ENCODE measurements at places on chromosomes 7 and 10.

GRCh38 chr7:52209614-52210013 is 825.8 kb upstream of the POM121L12 start:
- no peaks in the 10 kb centered on the region for H3K4me1 ChIP-seq
- H3K4me3 ChIP-seq = no peak overlapping the region
- DNase-seq = no peak
- H3K27ac ChIP-seq = no peak overlapping the region

- H3K36me3 ChIP-seq = no peaks in the 10 kb centered on the region
- no peak overlapping the region for H3K4me3 ChIP-seq
- no peak for DNase-seq
- H3K27ac ChIP-seq = no peak overlapping the region
Measured at GRCh38 chr7:114008696-114009095, 89.9 kb upstream of the PPP1R3A start.

- peaks cover 17% of the 10 kb centered on the region for H3K27me3 ChIP-seq
- no peak overlapping the region for H3K4me3 ChIP-seq
- H3K27ac ChIP-seq = no peak overlapping the region
- no peaks in the 10 kb centered on the region for H3K4me1 ChIP-seq
- no peak for DNase-seq
Measured at GRCh38 chr7:131250331-131250730, 77.3 kb upstream of the MKLN1 start.

DNA sequence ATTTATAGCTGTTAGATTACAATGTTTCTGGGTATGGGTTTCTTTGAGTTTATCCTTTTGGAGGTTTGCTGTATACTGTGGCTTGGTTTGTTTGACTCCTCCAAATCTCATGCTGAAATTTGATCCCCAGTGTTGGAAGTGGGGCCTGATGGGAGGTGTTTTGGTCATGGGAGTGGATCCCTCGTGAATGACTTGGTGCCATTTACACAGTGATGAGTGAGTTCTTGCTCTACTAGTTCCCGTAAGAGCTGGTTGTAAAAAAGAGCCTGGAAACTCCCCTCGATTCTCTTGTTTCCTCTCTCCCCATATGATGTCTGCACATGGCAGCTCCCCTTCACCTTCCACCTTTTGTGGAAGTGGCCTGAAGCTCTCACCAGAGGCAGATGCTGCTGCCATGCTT is 324.1 kb downstream of the C7orf25 start:
- H3K4me1 ChIP-seq = no peaks in the 10 kb centered on the region
- H3K27me3 ChIP-seq = no peaks in the 10 kb centered on the region
- no peak overlapping the region for H3K27ac ChIP-seq
- no peaks in the 10 kb centered on the region for H3K36me3 ChIP-seq

DNA sequence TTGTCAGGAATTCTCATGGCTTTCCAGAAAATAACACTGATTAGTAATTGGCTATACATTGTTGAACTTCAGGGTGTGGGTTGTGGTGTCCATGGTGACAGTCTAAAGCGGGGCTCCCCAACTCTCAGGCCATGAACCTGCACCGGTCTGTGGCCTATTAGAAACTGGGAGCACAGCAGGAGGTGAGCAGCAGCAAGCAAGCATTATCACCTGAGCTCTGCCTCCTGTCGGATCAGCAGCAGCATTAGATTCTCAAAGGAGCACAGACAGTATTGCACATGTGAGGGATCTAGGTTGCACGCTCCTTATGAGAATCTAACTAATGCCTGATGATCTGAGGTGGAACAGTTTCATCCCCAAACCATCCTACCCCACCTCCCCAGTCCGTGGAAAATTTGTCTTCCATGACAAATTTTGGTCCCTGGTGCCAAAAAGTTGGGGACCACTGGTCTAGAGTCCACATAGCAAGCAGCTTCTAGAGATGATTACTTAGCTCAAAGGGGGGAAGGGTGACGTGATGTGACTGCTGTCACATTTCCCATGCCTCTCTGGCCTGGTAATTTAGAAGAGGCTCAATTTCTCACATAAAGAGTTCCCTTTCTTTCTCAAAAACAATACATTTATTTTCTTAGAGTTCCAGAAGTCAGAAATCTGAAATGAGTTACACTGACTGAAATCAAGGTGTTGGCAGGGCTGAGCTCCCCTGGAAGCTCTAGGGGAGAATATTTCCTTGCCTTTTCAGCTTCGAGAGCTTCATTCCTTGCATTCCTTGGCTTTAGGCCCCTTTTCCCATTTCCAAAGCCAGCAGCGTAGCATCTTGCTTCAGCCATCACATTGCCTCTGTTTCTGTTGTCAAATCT is 17.6 kb upstream of the FAM221A start:
- H3K36me3 ChIP-seq = peaks cover 8% of the 10 kb centered on the region
- H3K4me3 ChIP-seq = no peak overlapping the region
- H3K27ac ChIP-seq = no peak overlapping the region
- peaks cover 6% of the 10 kb centered on the region for H3K27me3 ChIP-seq

DNA sequence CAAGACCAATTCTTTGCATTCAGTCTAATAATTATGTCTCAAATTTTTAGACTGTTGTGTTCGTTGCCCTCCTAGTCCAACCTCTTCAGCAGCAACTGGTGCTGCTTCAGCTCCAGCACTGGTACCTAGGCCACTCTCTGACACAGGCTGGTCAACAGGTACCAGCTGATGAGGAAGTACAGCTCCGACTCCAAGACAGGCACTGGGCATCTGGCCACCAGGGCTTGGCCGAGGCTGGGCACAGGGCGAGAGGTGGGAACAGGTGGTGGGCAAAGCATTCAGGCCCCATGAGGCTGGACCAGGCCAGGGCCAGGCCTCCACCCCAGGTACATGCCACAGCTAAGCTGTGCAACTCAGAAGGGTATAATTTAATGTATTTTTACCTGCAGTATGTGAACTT is 151.5 kb upstream of the AGR3 start:
- no peak for DNase-seq
- H3K4me1 ChIP-seq = no peaks in the 10 kb centered on the region
- H3K36me3 ChIP-seq = no peaks in the 10 kb centered on the region
- H3K27ac ChIP-seq = no peak overlapping the region
- no peaks in the 10 kb centered on the region for H3K27me3 ChIP-seq
- H3K4me3 ChIP-seq = no peak overlapping the region

DNA sequence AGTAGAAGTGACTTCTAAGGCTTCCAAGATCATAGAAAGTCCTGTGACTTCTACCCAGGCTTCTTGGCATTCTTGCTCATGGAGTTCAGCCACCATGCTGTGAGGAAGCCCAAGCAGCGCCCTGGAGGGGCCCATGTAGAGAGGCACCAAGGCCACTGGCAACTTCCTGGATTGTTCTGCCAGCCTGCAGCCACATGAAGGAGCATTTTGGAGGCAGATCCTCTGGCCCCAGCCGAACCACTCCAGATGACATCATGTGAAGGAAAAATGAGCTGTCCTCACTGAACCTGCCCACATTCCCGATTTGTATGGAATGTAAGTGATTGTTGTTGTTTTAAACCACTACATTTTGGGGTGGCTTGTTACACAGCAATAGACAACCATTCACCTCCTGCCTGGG is 51.5 kb upstream of the MNX1 start:
- peaks cover 21% of the 10 kb centered on the region for H3K27me3 ChIP-seq
- no peak overlapping the region for H3K27ac ChIP-seq
- no peak for DNase-seq

GRCh38 chr7:159007364-159007995 is 137.2 kb downstream of the VIPR2 start:
- no peak for DNase-seq
- H3K36me3 ChIP-seq = no peaks in the 10 kb centered on the region
- H3K27me3 ChIP-seq = peaks cover 7% of the 10 kb centered on the region
- no peak overlapping the region for H3K4me3 ChIP-seq
- no peaks in the 10 kb centered on the region for H3K4me1 ChIP-seq

DNA sequence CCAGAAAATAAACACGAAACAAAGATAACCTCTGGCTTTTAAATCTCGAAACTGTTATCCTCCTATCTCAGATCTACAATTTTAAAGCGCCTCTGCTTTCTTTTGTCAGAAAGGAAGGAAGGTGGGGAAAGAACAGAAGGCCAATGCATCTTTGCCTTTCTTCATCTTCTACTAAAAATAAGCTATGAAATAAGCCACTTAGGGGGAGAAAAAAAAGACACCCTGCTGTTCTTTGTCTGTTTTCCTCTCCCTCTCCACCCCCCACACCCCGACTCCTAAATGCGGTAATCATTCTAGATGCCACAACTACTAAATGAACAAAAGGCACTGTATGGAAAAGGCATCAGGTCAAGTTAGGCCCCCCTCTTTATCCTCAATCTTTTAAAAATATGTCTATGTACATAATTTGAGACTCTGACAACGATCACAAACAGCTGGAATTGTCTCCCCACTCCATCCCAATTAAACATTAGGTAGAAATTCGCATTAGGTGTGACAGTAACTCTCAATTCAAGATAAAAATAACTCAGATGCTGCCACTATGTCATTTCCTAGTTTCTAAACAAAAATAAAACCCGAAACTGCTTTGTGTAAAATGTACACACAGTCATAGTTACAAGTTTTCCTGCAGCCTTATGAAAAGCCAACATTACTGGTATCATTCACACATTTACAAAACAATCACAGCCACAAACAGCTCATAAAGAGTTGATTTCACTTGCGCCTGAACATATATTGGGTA is 2.4 kb downstream of the UBE2H start:
- no peak overlapping the region for H3K4me3 ChIP-seq
- H3K27ac ChIP-seq = no peak overlapping the region
- H3K4me1 ChIP-seq = peaks cover 15% of the 10 kb centered on the region
- no peaks in the 10 kb centered on the region for H3K27me3 ChIP-seq

DNA sequence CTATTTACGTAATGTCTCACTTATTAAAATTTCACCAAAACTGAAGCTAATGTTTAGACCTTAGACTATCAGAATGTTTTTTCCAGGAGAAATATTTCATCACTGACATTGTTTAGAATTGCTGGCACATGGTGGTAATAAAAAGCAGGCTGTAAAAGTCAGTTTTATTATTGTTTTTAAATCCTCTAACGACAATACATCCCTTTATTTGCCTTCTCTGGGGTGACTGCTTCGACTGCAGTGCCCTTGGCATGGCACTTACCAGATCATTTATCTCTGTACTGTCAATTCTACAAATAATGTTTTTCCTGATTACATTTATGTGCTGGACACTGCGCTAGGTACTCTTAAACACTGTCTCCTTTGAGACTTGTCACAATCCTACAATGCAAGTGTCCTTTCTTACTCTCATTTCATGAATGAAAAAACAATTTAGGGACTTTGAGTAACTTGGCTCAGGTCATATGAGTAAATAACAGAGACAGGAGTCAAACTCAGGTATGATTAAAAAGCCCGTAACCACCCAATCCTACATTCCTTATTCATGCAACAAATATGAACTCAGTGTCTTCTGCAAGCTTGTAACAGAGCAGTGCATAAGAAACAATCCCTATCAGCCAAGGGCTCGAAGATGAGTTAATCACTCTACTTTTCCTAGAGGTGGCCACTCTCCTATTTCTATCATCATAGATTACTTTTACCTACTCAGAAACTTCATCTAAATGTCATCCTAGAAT is 5.6 kb upstream of the ING3 start:
- no peaks in the 10 kb centered on the region for H3K36me3 ChIP-seq
- H3K27me3 ChIP-seq = no peaks in the 10 kb centered on the region
- no peak overlapping the region for H3K27ac ChIP-seq
- no peak for DNase-seq
- H3K4me1 ChIP-seq = peaks cover 8% of the 10 kb centered on the region

DNA sequence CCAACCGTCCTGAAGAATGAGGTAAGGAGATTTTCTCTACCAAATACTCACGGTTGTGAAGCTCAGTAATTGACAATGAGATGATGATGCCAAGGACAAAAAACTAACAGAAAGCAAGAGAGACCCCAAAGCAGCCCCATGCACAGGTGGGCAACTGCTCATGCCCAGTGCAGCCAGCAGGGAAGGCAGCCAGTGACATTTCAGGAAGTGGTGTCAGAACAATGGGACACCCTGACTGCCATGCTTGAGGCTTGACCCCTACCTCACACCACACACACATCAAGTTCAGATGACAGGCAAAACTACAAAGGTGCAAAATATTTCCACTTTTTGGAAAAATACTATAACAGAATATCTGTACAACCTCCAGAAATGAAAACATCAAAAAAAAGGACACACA is 66.9 kb downstream of the CFAP46 start:
- H3K4me1 ChIP-seq = no peaks in the 10 kb centered on the region
- no peak overlapping the region for H3K27ac ChIP-seq
- no peak for DNase-seq

GRCh38 chr10:49000437-49001398 is 61.1 kb upstream of the LRRC18 start:
- H3K27ac ChIP-seq = no peak overlapping the region
- DNase-seq = no peak
- peaks cover 2% of the 10 kb centered on the region for H3K4me1 ChIP-seq
- H3K27me3 ChIP-seq = peaks cover 7% of the 10 kb centered on the region
- no peak overlapping the region for H3K4me3 ChIP-seq

DNA sequence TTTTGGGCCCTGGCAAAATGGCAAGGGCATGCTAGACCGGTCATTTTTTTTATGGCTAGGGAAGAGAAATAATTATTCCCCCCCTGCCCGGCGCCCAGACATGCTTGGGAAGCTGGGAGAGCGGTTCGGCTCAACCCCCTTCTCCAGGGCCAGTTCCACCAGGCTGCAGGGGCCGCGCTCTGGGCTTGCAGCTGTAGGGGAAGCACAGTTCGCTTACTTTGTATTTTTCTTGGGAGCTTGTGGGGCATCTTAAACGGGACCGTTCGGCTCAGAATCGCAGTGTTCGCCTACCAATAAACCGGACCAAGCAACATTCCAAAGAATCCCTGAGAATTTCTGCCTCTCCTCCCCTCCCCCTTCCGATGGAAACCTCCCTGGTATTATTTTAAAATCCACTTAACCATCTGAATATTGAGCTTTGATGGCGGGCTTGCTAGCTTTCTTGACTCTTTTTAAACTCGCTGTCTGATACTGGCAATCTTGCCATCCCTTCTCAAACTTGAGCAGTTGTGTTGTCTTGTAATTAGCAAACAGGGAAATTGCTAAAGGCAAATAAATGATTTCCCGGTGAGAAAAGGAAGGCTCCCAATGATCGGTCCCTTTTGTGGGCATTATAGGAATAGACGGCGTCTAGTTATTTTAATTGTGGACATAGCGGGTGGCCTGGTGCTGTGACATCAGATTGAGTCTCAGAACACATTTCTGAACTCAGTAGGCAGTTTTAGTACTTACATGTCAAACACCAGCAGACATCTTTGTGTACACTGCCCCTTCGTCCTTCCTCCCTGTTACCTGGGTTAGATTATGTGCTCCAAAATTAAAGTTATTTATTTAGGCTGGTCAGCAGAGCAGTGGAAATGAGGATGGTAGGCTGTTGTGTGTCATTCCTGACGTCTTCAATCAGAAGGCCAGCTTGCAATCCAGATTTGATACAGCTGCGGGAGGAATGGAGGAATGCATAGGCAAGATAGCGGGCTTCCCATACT is 3.4 kb downstream of the TCF7L2 start:
- no peaks in the 10 kb centered on the region for H3K36me3 ChIP-seq
- no peak for DNase-seq
- no peak overlapping the region for H3K27ac ChIP-seq
- peak overlapping the region; percentile 71 for H3K4me3 ChIP-seq
- H3K27me3 ChIP-seq = peaks cover 74% of the 10 kb centered on the region
- peaks cover 24% of the 10 kb centered on the region for H3K4me1 ChIP-seq

DNA sequence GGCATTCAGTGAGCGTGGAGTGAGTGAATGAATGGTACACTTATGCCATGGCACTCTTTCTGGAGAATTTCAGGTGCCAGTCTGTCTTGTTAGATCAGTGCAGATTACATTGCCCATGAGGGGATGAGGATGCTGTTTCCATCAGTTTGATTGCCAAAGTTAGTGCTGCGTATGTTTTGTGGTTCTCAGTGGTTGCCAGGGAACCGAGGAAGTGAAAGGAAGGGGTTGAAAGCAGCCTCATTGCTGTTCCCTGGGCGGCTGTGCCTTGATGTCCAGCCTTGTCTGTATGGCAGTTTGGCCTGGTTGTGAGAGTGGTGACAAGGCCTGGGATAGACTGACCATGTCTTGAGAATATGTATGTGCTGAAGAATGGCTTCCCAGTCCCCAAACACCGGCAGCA is 30.2 kb downstream of the WBP1L start:
- peaks cover 15% of the 10 kb centered on the region for H3K36me3 ChIP-seq
- H3K27ac ChIP-seq = no peak overlapping the region
- H3K27me3 ChIP-seq = no peaks in the 10 kb centered on the region
- no peak for DNase-seq

Data from stimulated activated naive B cell treated with anti-CD40 and anti-IgM and Interleukin-4, amounts not matched to agents 10 μg/mL and 1 μg/mL and 100 μg/mL, for 72 hours (primary cell).